Endodermal cell (in vitro differentiated cells): ENCODE measurements at places on chromosomes 7 and 10. TPM values are rescaled to one million over a fixed set of nuclear protein-coding genes. Genes with fewer than 3 reads are reported as not detected.
A peak's percentile ranks its signal among the peaks of the same experiment; 100 is the strongest.

DNA sequence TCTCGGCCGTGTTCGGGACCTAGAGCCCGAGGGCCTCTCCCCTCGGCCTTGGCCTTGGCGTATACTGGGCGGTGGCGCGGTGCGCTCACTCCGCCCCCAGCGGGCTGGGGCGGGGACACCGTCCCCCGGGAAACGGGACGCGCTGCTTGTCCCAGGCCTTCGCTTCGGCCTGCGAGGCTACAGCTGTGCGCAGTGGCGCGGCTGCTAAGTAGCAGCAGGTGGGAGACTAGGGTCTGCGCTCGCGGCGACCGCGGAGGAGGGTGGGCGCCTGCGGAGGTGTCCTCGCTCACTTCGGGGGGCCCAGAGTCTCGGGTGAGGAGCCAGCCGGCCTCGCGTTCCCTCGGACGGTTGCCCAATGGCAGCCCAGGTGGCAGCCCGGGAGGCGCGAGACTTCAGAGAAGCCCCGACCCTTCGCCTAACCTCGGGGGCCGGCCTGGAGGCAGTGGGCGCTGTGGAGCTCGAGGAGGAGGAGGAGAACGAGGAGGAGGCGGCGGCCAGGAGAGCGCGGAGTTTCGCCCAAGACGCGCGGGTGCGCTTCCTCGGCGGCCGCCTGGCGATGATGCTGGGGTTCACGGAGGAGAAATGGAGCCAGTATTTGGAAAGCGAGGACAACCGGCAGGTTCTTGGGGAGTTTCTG lies at the start of gene DNAH11:
TSS of gene DNAH11 (plus strand) at position 149 of the 637 bp plus-strand sequence. CDS start at position 356, 207 bp downstream.
- H3K4me1 ChIP-seq, result no peaks in the 10 kb centered on the region
- H3K4me3 ChIP-seq, result peak within 1 kb of the TSS; percentile 77
- no peaks in the 10 kb centered on the region for H3K36me3 ChIP-seq
- peaks cover 72% of the 10 kb centered on the region for H3K27me3 ChIP-seq

PKD2L1 gene
- total RNA-seq, result not detected in 3 replicates

DNA sequence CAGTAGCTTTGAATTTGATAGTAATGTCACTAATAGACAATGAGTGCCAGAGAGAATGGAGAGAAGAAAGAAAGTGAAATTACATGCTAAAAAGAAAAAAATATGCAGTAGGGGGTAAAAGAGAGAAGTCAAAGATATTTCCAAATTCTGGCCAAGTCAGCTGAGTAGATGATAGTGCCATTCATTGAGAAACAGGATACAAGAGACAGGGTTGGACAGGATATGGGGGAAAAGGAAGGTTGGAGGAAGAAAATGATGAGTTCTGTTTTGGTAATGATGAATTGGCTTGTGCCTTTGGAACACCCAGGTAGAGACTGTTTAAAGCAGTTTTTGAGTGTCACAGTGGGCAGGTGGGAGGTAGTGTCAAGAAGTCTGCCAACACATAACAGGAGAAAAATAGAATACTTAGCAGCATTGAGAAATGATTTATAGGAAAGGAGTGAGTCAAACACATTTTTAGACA lies 78.3 kb downstream of the LRRC17 start:
- H3K27ac ChIP-seq, result no peak overlapping the region
- H3K4me3 ChIP-seq, result no peak overlapping the region
- no peaks in the 10 kb centered on the region for H3K27me3 ChIP-seq
- no peaks in the 10 kb centered on the region for H3K4me1 ChIP-seq

GRCh38 chr7:135480966-135481597 lies 28.8 kb downstream of the CNOT4 start:
- no peaks in the 10 kb centered on the region for H3K4me1 ChIP-seq
- H3K27ac ChIP-seq, result no peak overlapping the region
- no peak for DNase-seq
- no peaks in the 10 kb centered on the region for H3K36me3 ChIP-seq
- no peaks in the 10 kb centered on the region for H3K27me3 ChIP-seq

GRCh38 chr7:91149341-91150246 lies 114.6 kb upstream of the FZD1 start:
- H3K27me3 ChIP-seq, result no peaks in the 10 kb centered on the region
- H3K4me3 ChIP-seq, result no peak overlapping the region
- DNase-seq, result peak; percentile 45
- H3K36me3 ChIP-seq, result no peaks in the 10 kb centered on the region
- H3K27ac ChIP-seq, result no peak overlapping the region

GRCh38 chr7:23003505-23004246 lies 10.3 kb downstream of the HYCC1 start:
- no peaks in the 10 kb centered on the region for H3K4me1 ChIP-seq
- H3K27ac ChIP-seq, result no peak overlapping the region
- no peaks in the 10 kb centered on the region for H3K36me3 ChIP-seq
- no peak overlapping the region for H3K4me3 ChIP-seq
- H3K27me3 ChIP-seq, result no peaks in the 10 kb centered on the region
- DNase-seq, result no peak
